ENCODE measurements at places on chromosomes 6 and 20.

- peak; percentile 39 for DNase-seq
Observed at GRCh38 chr6:130796313-130796905, 30.8 kb upstream of the SMLR1 start.

DNA sequence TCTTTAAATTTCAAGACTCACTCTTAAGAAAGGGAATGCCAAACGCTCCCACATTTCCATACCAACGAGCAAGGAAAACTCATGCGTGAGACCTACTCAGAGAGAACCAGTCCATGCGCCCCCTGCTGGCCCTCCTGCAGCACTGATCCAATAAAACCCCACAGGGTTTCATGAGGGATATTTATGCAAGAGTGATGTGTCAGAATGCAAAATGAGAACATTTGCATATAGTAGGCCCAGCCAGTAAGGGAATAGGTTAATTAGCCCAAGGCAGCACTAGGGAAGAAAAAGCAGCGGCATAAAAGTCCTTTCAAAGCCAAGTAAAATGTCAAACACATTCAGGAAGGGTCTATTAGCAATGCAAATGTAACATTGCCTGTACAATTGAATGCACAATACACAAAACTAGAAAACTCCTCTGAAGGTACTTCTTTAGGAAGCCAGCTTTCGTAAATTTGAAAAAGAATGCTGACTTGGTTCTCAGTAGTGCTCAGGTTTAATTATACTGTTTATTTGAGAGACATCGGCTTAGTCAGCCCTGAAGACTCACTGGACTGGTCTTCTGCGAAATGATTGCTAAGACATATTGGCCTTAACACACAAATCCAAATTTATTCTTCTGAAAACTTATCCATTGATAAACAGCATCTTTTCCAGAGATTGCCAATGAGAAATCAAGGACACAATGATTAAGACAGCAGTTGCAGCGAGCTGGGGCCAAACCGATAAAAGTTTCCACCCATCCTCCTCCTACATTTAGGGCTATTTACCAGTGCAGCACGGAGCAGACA is 93.2 kb downstream of the GMPR start:
- peak; percentile 86 for DNase-seq

DNA sequence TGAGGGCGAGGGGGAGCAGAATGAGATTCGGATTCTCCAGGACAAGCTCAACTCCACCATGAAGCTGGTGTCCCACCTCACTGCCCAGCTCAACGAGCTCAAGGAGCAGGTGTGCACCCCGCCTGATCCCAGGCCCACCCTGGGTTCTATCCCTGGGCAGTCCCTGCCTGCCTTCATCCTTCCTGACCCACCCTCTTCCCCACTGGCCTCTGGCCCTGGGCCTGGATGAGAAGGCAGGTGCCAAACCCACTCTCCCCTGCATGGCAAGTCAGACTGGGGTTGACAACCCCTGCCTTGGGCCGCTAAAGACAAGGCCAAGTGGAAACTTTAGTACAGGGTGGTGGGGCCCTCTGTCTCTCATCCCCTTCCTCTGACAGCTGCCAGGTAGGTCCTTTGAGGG is 16.5 kb downstream of the UQCC2 start:
- no peak for DNase-seq

- no peak for DNase-seq
Observed at GRCh38 chr6:128597956-128598355, 77.6 kb upstream of the PTPRK start.

GRCh38 chr6:41558033-41558807 is 12.0 kb downstream of the FOXP4 start:
- DNase-seq, result no peak

DNA sequence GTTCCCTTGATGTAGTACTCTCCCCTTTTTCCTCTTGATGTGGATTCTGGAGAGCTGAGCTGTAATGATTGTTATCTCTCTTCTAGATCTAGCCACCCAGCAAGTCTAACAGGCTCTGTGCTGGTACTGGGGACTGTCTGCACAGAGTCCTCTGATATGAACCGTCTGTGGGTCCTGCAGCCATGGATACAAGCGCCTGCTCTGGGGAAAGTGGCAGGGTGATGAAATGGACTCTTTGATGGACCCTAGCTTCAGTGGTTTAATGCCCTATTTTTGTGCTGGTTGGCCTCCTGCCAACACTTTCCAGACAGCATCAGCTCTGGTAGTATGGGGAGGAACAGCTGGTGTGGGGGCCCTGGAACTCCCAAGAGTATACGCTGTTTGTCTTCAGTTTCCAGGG is 216.3 kb downstream of the ADGRG6 start:
- no peak for DNase-seq

- DNase-seq, result peak; percentile 64
Observed at GRCh38 chr6:27553123-27553904, 80.4 kb upstream of the ZNF184 start.

DNA sequence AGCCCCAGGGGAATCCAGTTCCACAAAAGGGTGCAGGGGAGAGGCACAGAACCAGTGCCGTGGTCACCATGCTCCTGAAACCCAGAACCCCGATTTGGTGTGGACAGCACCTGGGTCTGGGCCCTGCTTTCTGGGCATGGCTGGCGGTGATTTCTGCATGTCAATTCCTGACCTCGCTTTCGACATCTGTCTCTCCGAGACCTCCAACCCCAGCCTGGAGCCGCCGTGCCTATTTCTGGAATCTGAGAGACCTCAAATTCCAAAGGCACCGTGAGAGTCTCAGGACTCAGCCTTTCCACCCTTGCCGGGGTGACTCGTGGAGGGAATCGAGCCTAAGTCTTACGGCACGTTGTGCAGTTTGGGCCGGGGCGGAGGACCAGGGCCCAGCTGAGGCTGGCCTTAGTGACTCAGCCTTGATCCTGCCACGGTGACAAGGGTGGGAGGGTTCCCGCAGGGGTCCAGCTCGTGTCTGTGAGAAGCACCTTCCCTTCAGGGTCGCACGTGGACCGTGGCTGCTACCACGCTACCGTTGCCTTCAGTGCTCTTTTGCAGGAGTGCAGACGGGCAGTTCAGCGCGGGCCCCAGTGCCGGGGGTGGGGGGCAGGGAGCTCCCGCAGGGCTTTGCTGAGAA is 133.7 kb downstream of the PXDC1 start:
- no peak for DNase-seq

- no peak for DNase-seq
Observed at GRCh38 chr6:84003131-84003530, 30.4 kb upstream of the MRAP2 start.

- peak; percentile 57 for DNase-seq
Observed at GRCh38 chr6:15491255-15491985, 171.4 kb downstream of the DTNBP1 start.

Data from HCEC 1CT (cell line).